D721Med (cell line): ENCODE measurements at places on chromosomes 3 and 15.

DNA sequence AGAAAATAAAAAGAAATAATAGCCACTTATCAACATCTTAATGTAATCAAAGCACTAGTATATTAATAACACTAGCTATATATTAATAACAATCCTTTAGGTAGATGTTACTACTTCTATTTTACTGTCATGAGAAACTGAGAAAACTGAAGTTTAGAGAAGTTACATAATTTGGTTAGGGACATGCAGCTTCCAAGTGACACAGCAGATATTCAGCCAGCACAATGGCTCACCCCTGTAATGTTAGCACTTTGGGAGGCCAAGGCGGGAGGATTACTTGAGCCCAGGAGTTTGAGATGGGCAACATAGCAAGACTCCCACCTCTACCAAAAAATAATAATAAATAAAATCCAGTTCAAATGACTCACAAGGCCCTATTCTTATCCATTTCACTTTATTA is 1.9 kb upstream of the UBR1 start:
- DNase-seq = no peak

GRCh38 chr15:33701304-33701696 is 267.0 kb upstream of the CHRM5 start:
- DNase-seq = no peak

GRCh38 chr3:114194750-114195149 is 15.9 kb upstream of the DRD3 start:
- DNase-seq = no peak

GRCh38 chr3:108403686-108404345 is 106.6 kb downstream of the MYH15 start:
- no peak for DNase-seq

DNA sequence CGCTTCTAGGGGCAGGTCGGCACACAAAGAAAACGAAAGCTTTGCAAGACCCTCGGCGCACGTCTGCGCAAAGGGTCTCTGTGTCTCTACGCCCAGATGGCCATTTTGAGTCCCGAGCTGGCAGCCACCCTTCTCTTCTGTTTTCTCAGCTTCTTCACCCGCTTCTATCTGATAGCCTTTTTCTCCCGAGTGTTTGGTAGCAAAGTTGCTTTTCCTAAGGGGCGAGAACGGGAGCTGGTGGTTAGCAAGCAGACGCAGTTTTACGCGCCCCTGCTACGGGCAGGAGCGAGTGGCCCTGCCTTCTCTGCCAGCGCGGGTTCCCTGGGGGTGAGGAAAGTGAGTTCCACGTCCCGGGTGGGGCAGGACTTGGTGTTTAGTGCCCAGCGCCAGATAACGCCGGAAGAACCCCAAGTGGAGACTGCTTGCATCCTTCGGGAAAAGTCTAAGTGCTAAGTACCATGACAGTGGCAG is 2.9 kb upstream of the MKRN2 start:
- no peak for DNase-seq

DNA sequence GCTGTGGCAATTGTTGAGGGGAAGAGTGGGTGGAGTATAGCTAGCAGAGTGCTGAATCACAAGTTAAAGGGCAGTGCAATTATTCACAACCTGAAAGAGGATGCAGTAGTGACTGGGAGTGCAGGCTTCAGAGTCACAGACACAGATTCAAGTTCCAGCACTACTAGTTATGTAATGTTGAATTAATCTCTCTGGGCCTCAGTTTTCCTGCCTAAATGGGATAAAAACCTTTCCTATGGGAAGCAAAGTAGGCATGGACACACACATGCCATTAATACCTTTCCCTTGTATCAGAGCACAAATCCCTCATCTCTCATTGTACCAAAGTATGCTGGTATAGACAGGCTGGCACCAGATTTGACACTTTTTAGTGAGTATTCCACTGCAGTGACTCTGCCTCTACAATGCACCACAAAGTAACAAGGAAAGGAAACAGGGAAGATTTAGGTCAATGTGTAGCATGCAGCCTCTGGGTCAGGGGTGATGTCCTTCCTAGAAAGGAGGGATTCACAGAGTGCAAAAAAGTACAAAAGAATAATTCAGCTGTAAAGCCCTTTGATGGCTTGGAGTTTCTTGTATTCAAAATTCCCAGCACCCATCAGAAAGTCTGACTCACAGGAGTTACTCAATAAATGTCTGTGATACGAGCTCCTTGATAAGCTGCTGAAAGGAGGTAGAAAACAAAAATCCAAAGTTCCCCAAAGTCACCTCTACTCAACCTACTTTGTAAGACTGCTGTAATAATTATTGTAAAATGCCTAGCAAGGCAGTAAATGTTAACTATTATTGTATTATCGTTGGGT is 507.5 kb upstream of the TGFBR2 start:
- DNase-seq = no peak

DNA sequence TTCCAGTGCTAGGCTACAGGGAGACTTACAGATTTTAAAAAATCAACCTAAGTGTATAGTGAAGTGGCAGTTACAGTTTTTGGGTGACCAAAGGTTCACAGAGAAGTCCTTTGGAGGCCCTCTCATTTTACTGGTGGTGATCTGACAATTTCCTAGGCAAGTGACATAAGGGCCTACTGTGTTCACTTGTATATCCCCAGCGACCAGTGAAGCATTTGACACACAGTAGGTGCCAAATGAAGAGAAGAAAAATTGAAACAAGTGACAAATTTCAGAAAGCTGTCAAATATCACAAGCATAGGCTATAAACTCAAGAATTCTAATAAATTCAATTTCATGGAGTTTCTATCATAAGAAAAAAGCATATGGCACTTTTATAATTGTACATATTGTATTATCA is 89.5 kb downstream of the RPL22L1 start:
- DNase-seq = no peak

DNA sequence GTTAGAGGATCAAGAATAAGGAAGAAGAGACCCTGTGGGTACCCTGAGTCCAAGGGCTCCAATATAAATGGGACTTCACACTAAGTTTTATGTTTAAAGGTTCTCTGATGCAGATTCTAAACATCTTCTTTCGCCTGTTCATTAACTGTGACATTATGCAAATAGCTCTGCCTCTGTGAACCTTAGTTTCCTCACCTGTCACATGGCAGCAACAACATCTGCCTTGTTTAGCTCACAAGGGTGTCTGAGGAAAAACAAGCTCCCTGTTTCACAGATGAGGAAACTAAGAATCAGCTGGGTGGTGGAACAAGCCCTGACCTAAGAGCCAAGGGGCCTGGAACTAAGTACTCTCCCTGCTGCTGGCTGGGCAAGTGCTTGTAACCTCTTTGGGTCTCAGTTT is 40.8 kb downstream of the GOLGA6L1 start:
- DNase-seq = no peak

DNA sequence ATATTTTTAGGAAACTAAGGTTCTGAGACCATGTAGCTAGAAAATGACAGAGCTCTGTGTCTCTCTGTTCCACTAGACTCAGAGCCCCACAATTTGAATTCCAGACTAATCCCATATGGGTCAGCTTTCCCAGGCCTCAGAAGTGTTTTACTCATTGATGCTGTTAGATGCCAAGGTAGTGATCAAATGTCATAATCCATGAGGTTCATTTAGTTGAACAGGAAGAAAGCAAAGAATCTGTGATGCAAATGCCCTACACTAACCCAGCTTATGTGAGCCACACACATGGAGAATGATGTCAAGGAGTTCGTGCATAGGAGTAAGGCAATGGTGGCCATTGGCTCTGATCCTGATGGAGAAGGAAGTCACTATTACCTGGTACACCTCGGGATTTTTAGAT is 363.4 kb upstream of the RARB start:
- DNase-seq = no peak

DNA sequence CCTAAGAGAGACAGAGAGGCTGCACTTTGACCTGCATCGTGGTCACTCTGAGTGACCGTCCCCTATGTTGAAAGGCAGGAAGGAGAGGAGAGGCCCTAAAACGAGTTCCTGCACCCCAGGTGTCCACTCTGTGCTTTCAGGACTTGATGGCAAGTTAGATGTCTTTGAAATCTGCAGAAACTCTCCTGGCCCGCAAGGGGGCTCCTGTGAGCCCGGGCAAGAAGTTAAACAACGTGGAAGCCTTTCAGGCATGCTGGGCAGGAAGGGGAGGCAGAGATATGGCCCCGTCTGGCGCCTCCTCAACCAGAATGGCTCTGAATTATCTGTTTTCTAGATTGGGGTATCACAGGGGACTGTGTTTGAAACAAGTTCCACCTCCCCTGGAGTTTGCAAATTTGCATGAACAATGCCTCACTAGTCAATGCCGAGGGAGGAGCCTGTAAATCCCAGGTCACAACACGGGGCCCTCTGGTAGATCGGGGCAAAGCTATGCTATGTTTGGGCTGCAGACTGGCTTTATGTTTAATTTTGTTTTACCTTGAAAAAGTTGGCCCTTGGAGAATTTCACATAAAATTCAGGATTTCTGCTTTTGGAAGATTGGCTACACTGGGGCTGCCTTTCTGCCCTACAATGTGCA is 9.8 kb downstream of the CTXND1 start:
- no peak for DNase-seq

DNA sequence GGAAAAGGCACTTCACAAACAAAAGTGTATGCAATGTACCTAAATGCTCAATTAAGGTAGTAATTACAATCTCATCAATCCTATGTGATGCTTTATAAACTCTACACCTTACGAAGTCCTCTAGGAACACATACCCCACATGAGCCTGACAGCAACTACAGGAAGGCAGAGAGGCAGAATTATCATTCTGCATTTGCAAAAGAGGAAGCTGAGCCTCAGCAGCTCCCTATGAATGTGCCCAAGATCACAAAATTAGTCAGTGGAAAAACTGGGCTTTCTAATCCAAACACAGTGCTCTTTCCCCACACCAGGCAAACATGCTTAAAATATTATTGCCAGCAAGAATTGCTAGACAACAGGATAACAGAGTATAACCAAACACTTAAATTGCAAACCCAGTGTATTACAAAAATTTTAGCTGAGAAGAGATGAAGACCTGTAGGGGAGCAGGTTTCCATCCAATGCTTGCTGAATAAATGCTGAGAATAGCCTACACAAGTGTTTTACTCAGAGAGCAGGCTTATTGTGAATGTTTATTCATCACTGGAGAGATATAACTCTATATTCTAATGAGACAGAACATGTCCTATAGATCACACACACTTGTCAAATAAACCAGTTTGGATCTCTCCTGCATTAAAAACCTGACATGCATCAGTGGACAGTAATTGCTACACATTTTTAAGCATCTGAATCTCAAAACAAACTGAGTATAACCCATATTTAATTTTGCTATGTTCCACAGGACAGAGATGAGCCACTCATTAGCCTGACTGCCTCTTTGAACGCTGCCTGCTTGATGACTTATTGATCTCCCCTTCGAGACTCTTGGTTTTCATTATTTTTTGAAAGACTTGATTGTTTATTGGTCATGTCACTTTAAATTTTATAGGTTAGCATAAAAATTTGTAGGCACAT is 62.2 kb downstream of the PLCH1 start:
- DNase-seq = no peak

DNA sequence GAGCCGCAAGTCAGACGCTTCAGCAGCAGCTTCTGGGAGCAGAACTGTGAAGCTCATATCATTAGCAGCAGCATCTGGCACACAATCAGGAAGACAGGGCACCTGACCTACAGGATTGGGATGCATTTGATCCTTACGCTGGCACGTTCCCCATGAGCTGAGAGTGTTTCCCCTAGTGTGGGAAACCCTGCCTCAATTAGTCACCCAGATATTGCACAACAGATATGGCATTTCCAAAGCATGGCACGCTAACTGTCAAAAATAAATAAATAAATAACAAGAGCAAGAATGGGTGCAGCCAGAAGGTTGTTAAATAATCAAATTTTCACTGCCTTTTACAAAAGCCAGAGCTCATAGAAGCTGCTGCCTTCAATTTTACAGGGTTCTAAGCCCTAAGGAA is 189.6 kb upstream of the THBS1 start:
- no peak for DNase-seq

- no peak for DNase-seq
These were observed 77.8 kb downstream of the PDZRN3 start for GRCh38 chr3:73546961-73547360.

DNA sequence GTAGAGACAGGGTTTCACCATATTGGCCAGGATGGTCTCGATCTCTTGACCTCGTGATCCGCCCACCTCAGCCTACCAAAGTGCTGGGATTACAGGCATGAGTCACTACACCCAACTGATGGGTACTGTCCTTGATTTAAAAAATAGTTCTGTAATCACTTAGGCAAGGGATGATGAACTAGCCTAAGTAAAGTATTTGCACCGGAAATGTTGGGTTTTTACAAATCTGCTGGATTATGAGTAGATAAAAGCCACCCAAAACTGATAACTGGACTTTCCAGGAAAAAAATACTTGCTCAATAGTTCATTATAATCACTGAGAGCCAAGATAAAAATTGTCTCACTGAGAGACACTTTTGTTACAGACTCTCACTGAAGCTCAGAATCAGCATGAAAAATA is 218.0 kb downstream of the WNT5A start:
- no peak for DNase-seq

DNA sequence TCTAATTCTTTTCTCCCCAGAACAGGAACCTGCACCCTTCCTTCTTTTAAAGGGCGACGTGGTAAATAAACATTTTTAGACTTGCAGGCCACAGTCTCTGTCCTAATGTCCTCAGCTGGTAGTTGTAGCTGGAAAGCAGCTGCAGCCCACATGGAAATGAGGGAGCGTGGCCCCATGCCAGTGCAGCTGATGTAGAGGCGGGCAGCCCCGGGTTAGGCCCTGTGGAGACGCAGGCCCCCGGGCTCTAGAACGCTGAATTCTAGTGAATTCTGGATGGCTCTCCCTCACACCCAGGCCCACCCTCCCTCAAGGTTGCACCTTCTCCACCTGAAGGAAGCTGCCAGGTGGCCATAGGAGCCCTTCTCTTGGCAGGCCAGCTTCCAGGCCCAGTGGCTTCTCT is 52.3 kb downstream of the PGPEP1L start:
- DNase-seq = no peak

DNA sequence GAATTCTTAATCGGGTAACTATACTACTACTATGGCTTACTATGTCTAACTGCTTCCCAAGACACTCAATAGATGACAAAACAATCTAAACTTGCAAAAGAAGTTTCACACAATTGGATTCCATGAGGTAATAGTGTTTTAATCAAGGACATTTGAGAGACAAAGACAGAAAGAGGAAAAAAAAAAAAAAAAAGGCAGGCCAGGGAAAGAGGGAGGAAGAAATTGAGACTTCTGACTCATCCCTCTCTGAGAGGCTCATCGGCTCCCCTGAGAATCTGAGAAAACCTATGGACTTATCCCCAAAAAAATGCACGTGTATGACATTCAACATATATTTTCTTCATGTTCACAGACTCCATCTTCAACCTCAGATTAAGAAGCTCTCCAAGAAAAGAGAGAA is 61.0 kb downstream of the SCAPER start:
- DNase-seq = no peak
